ENCODE measurements at places on chromosomes 11 and 22.

DNA sequence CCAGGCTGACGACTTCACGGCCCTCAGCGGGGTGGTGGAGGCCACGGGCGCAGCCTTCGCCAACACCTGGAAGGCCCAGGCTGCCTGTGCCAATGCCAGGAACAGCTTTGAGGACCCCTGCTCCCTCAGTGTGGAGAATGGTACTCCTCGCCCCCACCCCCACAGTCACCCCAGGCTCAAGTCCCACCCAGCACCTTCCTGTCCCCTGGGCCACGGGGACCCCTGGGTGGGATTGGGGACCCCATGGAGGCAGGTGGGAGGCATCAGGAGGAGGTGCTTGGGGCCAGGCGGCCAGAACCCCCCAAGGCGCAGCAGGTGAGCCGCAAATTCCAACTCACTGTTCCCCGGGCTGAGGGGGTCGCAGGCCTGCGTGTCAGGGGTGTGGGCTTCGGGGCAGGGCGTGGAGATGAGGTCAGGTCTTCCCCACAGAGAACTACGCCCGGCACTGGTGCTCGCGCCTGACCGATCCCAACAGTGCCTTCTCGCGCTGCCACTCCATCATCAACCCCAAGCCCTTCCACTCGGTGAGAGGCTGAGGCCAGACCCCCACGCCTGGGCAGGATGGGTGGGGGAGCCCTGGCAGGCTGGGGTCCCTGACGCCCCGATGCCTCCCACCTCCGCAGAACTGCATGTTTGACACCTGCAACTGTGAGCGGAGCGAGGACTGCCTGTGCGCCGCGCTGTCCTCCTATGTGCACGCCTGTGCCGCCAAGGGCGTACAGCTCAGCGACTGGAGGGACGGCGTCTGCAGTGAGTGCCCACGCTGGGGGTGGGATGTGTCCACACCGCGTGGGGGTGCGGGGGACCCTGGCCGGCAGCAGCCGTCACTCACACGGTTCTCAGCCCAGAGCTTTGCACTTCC lies 9.4 kb downstream of the MUC5B start:
- no peak for DNase-seq

DNA sequence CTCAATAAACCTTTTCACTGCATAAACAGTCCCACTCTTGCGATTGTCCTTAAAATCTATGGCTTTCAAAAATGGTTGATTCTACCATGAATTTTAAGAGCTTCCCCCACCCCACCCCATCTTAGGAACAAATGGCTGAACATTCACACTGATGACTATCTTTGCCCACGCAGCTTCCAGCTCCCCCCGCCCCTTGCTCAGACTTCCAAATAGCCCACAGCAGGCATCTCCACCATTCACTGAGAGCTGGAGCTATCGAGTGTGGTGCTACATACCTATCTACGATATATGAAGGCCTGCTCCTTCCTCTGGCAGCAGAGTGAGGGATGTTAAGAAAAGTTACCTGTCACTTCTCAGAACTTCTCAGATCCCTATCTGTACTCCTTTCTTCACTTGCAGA lies 26.7 kb downstream of the EIF3F start:
- DNase-seq: no peak

DNA sequence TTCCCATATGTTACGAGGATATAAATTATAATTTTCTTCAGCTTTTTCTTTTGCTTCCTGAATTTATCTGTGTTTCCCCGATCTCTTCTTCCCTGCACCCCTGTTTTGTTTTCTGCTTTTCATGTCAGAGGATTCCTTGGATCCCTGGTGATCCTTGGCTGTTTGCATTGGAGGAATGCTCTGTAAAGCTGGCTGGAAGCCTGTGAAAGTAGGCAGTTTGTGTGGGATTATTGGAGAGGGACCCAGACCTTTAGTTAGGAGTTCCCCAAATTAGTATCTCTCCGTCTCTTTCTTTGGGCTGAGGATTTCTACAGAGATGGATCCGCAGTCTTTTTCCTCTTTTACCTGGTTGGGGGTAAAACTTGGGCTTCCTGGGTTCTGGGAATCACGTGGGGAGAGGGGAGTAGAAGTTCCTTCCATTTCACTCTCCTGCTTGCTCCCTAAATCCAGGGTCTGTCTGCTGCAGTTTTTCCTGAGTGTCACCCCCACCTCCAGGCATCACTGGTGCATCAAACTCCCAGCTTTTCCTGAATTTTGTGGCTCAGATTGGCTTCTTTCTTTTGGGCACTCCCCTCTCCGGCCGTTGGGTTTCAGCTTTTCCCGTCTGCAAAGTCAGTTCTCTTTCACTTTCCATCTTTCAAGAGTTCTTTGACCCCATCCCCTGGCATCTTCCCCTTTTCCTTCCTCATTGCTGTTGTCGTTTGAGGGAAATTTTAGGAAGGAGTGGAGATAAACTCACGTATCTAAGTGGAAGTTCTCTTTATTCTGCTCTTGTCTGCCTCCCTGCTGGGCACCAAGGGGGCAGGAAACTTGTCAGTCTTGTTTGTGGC lies 79.1 kb upstream of the ALX4 start:
- DNase-seq: no peak

DNA sequence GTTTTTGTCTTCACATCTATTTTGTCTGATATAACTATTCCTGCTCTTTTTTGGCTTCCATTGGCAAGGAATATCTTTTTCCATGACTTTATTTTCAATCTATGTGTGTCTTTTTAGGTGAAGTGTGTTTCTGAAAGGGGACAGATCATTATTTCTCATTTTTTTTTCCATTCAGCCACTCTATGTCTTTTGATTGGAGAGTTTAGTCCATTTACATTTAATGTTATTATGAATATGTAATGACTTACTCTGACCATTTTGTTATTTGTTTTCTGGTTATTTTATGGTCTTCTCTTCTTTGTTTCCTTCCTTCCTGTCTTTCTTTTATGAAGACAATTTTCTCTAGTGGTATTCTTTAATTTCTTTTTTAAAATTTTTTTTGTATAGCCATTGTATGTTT lies 178.6 kb upstream of the CNTN5 start:
- no peak for DNase-seq

DNA sequence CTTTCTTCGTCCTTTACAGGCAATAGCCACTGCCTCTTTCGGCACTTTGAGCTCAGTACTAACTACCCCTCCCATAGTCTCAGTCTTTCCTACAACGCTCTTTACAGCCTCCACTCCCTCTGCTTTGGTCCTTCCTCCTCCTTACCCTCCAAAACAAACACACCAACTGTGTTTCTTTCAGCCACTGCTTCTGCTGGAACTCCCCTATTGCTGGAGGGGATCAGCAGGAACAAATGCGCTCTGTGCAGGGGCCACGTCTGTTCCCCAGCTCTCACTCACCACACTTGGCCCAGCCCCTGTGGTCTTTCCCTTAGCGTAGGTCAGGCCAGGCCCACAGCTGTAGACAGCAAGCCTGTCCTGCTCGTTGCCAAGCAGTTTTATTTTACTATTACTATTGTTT lies 42.3 kb downstream of the PC start:
- DNase-seq: no peak

DNA sequence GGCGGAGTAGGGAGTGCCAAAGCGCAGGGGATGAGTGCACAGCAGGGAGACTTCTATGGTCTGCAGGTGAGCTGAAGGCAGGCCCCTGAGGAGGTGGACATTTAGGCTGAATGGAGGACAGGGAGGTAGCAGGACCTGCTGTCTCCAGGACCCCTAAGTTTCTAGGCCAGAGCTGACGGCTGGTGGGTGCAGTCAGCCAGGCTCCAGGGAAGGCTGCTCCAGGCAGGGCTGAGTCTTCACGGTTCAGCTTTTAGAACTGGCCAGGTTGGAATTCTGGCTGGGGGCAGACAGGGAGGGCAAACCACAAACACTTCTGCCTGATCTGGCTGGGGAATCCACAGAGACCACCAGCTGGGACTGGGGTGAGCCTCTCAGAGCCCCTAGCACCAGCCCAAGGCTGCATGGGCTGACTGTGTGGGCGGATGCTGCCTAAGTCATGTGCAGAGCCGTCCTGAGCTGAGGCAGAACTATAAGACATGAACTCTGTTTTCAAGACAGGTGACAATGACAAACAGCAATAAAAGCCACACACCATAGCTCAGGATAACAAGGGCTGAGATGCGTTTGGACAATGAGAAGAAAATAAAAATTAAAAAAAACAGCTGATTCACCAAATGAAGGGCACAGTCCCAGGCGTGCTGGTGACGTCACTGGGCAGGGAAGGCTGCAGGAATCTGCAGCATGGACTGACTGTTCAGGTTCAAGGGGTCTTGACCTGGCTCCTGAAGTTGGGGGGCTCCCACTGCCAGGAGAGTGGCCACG lies 10.4 kb upstream of the MALAT1 start:
- no peak for DNase-seq

DNA sequence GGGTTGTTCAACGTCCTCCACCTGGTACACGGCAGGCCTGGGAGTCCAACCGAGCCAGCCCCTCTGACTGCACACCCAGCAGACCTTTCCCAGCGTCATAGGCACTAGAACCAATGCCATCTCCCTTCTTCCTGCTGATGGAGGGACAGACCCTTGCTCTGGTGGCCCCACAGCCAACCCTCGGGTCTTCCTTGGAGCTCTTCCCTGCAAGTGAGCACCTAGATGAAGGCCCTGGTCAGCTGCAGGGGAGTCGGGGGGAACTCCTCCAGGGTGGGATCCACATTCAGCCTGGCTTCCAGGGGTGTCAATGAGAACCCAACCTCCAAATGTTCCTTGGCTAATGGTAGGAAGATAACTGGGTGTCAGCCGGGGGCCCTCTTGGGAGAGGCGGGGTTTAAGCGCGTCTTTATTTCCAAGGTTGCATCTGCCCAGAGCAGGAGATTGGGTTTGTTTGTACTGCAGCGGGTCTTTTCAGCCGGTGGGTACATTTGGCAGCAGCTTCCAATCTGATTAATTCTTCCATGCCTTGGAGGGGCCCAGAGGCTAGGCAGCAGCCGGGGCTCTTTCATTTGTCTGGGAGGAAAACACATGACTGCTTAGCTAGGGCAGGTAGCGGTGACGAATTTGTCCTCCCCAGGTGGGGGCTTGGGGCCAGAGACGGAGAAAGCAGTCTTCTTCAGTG lies 56.0 kb upstream of the SHISAL1 start:
- DNase-seq: no peak

DNA sequence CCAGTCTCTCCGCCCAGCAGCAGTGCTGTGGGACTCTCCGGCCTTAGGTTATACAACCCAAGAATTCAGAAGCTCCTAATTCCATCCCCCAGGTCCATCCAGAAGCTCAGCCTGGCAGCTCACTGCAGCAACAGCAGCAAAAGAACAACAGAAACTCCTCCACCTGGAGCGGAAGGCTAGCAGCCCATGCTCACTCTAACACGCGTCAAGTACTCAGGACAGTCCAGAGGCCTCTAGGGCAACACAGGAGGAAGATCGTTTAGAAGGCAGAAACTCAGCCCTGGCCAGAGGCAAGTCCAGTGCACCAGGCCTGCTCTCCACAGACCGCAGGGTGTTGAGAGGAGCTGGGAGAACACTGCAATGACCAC lies 17.1 kb downstream of the PLA2G6 start:
- no peak for DNase-seq

GRCh38 chr22:23240639-23241389 lies 60.5 kb downstream of the BCR start:
- no peak for DNase-seq

DNA sequence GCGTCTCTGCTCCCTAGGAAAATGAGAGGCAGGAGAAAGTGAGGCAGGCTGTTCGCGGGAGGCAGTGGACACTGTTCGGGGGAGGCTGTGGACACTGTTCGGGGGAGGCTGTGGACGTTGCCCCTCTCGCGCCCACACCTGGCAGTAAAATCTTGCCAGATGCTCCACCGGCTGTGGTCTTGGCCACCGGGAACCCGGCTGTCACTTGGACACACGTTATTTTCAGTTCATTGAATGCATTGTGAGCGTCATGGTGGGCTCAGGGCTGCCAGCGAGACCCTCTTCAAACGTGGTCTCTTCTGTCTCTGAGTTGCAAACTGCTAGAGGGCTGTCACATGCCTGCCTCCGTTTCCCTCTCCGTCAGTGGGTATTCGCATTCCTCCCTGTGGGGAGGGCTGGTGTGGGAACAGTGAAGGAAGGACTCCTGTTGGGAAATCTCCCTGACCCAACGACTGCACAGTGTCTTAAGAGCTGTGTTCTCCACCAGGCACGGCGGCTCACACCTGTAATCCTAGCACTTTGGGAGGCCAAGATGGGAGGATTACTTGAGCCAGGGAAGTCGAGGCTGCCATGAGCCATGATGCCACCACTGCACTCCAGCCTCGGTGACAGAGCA lies 1.4 kb downstream of the PRR5 start:
- no peak for DNase-seq

DNA sequence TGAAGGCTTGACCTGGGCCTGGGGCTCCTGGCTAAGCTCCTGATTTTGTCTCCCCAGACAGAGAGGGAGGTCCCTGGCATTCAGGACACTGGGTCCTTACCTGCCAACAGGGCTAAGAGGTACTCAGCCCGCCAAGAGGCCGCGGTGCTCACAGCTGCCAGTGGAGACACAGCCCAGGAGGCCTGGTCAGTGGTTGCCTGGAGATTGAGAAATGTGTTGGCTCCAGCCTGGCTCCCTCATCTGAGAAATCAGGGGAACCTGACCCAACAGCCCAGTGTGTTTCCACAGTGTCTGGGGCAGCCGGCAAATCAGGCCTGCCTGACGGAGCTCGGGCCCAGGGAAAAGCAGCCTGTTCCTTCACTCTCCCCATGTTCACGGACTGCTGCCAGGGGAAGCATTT lies 79.4 kb upstream of the NAV2 start:
- DNase-seq: no peak

- no peak for DNase-seq
Measured at GRCh38 chr11:75147191-75147874, 3.6 kb upstream of the SLCO2B1 start.

- DNase-seq: no peak
Measured at GRCh38 chr22:38745676-38746460, 9.9 kb downstream of the SUN2 start.

DNA sequence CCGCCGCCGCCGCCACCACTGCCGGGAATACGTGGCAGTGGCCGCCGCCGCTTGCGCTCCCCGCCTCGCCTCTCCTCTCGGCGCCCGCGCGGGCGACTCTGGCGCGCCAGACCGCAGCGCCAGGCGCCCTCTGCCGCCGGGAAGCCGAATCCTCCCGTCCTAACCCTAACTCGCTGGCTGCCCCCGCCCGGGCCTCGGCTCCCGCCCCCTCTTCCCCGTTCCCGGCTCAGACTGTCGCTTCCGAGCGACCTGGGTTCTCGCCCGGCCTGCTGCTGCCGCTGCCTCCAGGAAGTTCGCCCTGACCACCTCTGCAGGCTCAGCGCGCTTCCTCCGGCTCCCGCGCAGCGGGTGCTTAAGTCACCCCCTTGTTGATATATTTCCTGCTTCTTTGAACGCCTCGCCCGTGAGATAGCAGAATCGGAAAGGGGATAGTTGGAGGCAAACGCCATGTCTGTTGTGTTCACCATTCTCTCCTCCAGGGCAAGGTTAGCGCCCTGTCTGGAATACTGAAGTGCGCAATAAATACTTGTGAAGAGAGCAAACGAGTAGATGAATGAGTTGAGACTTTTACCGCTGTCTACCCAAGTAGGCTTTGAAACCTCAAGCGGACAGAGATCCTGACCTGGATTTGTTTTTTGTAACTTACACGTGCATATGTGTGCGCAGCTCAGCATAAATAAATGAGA lies at the start of gene SMCO4:
Gene SMCO4, minus strand, starts transcription at position 100 of the 686 bp plus-strand sequence. CDS start 64,202 bp downstream, outside the sequence.
- peak; percentile 21 for DNase-seq

Data from CD4-positive, CD25-positive, alpha-beta regulatory T cell (primary cell).